ENCODE measurements at places on chromosomes 4 and X. TPM values are rescaled to one million over a fixed set of nuclear protein-coding genes. Genes with fewer than 3 reads are reported as not detected.

Gene NLRP2B
- under 0.01 TPM for total RNA-seq

Gene MAGEA9B
- total RNA-seq, result not detected

Gene GJB1
- not detected for total RNA-seq

Gene STARD8
- 1.5 TPM for total RNA-seq

Gene CDKL2
- 2.3 TPM for total RNA-seq

Gene PRPS2
- 44.2 TPM for total RNA-seq

Gene PNMA5
- not detected for total RNA-seq

Gene MAGEB2
- total RNA-seq, result not detected

Gene KLHL13
- total RNA-seq, result 22.5 TPM

Gene GLRA3
- not detected for total RNA-seq

Gene MAPK10
- total RNA-seq, result 8.0 TPM

Gene ADH1C
- total RNA-seq, result 0.83 TPM

Measured in fibroblast of lung (primary cell).